ENCODE measurements at places on chromosomes 2 and 18.

DNA sequence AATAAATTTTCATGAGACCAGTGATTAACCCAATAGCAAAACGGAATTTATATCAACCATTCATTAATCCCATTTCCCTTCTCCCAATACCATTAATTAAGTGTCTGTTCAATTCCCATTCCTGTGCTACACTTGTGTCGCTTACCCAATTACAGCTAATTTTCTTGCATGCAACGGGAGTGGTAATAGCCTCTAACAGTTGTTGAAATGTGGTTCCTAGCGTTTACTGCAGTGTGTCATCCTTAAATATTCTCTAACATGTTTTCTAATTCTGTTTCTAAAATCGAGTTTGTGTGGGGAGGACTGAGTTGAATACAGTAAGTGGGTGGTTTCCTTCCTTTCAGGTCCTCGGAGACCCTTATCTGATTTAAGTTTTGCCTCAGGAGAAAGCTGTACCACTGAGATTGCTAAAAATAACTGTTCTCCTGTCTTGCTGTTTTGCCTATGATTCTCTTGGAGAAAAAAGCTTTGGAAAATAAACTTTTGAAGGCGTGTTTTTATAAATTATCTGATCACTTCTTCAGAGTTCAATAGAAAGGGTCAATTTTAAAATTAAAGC is 59.3 kb upstream of the LRRTM1 start:
- DNase-seq: no peak

GRCh38 chr2:225002656-225003045 is 39.6 kb downstream of the DOCK10 start:
- DNase-seq: no peak

DNA sequence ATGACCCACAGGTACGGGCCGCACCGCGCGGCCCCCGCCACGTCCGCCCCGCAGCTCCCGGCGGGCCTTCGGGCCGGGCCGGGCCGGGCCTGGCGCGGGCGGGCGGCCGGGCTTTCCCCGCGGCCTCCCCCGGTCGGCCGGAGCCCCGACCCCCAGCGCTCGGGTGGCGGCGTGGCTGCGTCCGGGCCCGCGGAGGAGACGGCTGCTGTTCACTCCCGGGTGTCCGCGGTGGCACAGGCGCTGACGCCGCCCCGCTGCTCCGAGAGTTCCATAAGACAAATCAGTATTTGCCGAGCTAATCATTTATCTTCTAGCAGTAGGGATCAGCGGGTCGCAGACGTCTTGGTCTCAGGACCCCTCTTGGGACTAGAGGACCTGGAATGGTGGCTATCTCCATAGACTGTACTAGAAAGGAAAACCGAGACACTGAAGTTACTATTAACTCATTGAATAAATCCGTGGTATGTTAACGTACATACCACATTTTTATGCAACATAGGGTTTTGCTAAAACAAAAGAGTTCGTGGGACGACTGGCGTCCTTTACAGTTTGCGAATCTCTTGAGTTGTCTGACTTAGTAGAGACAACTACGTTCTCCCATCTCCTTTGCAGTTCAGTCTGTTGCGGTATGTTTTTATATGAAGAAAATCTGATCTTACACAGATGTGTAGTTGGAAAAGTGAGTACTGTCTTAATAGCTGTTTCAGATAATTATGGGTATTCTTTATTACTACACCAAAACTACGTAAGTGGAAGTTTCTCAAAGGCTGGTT is 500 bp downstream of the LIMS1 start:
- DNase-seq: peak; percentile 22

DNA sequence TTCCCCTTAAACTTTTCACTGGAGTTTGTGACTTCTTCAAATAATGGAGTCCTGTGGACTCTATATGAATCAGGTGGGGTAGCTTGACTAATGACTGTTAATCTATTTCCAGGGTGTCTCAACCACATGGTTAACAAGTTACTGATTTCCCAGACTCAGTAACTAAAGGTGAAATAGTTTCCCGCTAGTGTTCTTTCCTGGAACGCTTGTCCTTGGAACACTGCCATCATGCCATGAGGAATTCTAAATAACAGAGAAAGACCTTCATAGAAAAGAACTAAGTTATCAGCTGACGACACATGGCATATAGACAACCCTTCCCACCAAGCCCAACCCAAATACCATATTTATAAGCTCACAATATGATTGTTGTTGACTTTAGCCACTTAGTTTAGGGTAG is 1027.9 kb upstream of the FAM98A start:
- no peak for DNase-seq

- no peak for DNase-seq
Measured at GRCh38 chr18:5106730-5107129, 90.3 kb downstream of the AKAIN1 start.

DNA sequence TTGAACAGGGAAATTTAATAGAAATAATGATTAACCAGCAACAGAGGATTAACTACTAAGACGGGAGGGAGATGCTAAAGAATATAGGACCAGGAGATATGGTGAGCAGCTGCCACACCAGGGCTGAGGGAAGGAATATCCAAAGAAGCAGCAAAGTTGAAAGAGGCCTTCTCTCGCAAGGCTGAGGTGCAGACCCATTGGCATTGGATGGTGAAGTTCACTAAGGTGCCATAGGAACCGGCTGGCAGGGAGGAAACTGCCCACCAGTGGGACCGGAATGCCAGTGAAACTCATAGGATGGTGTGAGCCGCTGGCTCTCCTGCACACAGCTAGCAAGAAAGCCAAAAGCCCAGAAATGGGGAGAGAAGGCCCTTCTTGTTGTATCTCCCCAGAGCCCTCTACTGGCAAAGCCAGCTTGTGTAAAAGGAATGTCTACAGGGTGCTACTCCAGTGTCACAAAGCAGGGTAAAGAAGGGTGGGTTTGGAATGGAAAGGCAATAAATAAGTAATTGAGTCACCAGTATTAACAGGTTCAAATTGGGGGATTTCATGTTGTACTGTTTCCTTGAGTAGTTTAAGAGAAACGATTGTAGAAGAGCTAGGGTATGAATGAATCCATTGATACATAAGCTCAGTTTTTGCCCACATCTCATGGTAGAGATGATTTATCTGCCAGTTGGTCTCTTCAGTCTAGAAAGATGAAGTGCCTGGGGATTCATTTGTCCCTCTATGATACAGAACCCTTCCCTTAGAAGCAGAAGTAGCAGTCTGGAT is 36.0 kb downstream of the FARP2 start:
- no peak for DNase-seq

DNA sequence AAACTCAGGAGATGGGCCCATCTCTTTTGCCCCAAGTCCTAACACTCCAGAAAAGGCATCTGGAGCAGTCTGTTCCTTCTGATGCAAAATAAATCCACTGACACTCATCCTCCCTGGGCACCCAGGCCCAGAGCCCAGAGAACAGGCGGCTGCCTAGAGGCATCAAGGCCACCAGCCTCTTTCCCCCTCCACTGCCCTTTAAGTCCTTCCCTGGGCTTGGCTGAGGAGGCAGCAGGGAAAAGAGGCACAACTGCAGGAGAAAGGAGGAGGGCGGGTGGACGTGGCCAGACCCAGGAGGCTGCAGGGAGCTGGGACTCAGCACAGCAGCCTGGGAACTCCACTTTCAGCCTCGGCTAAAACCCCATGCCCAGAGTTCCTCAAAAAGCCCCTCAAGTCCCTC is 99.7 kb upstream of the ID2 start:
- no peak for DNase-seq

- no peak for DNase-seq
Measured at GRCh38 chr2:27009716-27010115, 23.0 kb upstream of the TMEM214 start.

All from stimulated activated CD8-positive, alpha-beta memory T cell treated with anti-CD3 and anti-CD28 coated beads, Interleukin-4, amount 100 ng/mL, for 24 hours (primary cell).